ENCODE measurements at places on chromosomes 1 and 21.

GRCh38 chr1:56540467-56540866 is 38.9 kb downstream of the PLPP3 start:
- DNase-seq: no peak

DNA sequence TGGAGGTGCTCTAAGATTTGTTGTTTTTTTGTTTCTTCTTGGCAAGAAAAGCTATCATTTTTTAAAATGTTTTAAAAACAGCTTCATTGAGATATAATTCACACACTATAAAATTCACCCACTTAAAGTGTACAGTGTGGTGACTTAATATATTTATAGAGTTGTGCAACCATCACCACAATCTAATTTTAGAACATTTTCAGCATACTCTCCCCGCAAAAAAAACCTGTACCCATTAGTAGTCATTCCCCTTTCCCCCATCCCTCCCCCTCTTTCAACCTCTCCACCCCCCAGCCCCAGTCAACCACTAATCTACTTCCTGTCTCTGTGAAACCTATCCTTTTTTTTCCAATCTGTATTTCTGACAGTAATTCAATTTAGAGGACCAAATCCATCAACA is 30.6 kb downstream of the ZC3H11B start:
- no peak for DNase-seq

- DNase-seq: no peak
Measured at GRCh38 chr1:12163210-12163609, 3.6 kb upstream of the TNFRSF1B start.

- no peak for DNase-seq
Measured at GRCh38 chr1:186618401-186619170, 61.6 kb downstream of the PTGS2 start.

DNA sequence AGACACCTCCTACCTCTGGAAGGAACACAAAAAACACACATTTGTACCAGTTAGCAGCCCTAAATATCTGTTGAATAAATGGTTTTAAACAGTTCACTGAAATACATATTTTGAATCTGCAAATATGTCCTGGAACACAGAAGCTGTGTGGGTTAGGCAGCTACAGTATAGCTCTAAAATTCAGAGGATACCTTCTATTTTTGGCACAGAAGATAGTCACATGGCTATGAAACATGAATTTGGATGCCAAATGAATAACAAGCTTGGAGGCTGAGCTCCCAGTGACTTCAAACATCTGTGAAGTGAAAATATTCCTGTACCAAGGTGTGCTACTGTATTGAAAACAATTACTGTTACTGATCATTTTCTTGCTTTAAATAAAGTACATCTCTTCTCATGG is 391.5 kb upstream of the ADGRL2 start:
- no peak for DNase-seq

DNA sequence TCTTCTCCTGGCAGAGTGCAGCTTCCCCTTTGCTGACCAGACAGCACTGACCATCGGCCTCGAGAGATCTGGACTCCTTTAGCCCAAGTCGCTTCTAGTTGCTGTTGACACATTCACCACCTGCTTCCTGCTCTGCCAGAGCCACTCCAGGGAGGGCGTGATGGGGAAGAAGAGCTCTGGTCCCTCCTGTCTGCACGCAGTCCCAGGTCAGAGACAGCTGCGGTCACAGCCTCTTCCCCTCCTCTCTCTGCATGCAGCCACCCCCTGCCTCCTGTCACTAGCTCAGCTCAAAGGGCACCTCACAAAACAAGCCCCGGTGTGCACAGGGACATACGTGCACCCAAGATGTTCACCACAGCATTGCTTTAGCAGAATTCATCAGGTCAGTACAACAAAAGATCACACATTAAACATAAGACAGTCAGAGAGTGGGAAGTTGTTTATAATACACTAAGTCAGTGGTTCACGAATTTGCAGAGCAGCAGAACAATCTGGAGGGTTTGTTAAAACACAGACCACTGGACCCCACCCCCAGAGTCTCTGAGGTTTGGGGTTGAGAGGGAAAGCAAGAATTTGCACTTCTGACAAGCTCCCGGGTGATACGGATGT is 132.9 kb downstream of the SYF2 start:
- DNase-seq: peak; percentile 3

GRCh38 chr1:177274687-177275211 is 104.0 kb downstream of the BRINP2 start:
- no peak for DNase-seq

GRCh38 chr1:43947874-43948437 is 1.2 kb downstream of the IPO13 start:
- DNase-seq: no peak

GRCh38 chr1:225772848-225773247 is 4.8 kb upstream of the SRP9 start:
- DNase-seq: no peak

- no peak for DNase-seq
Measured at GRCh38 chr1:215055281-215055935, 27.1 kb upstream of the KCNK2 start.

GRCh38 chr1:153498746-153499145 is 37.0 kb downstream of the S100A6 start:
- no peak for DNase-seq

DNA sequence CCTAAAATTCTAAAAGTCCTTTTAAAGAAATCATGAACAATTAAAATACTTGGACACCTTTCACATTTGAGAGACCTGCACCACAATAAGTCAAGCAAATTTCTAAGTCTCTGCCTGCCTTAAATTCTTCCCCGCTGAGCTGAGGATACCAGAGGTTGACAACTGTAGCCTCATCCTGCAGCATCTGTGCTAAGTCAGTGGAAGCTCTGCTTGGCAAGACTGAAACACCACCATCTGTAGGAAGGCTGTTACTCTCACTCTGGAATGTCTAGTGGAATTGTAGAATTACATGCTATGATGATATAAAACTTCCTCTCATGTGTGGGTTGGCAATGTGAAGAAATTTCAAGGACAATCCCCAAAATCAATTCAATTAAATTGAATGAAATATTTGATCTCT is 1756.5 kb downstream of the NCAM2 start:
- no peak for DNase-seq

DNA sequence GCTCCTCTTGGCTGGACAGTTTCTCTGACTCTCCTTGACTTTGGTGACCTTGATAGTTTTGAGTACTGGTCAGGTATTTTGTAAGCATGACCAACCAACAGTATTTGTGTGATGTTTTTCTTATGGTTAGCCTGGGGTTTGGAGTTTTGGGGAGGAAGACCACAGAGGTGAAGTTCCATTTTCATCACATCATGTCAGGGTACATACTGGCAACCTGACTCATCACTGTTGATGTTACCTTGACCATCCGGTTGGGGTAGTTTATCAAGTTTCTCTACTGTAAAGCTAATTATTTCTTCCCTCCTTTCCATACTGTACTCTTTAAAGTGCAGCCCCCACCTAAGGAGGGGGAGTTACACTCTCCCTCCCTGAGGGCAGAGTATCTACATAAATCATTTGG is 13.4 kb downstream of the OSCP1 start:
- DNase-seq: no peak

DNA sequence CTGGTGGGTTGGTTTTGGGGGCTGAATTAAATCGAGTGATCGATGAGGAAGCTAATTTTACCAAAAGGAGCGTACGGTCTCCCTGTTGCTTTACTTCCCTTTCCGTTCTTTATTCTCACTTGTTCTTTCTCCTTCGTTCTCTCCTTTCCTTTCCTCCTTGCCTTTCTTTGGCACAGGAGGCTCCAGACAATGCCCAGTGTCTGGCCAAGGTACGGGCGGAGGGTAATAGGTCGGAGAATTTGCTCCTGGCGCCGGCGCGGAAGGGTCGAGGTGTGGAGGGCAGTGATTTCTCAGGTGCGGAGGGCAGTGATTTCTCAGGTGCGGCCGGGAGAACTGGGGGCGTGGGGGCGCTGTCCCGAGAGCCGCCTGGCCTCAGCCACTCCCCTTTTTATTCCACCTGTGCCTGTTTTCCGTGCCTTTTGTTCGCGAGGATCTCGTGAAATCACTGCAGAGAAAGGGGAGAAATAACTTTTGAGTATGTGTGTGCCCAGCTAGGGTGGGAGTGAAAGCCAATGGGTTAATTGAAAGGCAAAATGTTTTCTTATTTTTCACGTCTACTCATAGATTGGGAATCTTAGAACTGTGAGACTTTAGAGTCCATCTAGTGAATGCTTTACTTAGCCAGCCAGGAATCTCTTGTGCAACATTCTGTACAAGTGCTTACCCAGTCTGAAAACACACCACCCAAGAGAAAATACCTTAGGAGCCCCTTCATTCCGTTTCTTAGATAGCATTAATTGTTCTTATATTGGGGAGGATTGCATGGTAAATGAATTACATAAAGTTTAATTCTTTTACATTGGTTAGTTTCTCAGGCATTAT is 1.3 kb downstream of the FNBP1L start:
- peak; percentile 25 for DNase-seq

DNA sequence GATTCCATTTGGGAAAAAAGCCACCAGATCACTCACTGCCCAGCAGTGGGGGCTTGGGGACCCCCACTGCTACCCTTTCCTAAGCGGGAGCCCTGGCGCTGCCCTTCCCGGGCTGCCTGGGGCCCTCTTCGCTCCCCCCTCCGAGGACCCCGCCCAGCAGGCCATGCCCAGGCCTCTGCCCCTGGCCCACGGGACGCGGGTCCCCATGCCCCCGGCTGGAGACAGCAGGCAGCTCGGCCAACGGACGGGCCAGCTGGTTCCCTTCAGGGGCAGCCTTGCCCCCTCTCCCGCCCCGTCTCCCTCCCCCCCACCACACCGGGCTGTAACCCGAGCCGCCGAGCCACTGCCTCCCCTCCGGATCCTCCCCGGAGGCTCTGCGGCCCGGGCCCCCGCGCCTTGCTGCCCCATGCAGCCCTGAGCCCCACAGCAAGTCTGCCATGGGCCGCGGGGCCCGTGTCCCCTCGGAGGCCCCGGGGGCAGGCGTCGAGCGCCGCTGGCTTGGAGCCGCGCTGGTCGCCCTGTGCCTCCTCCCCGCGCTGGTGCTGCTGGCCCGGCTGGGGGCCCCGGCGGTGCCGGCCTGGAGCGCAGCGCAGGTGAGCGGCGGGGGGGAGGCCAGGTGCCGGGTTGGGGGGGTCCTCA is at the start of gene MMP23B:
TSS of gene MMP23B (plus strand) at position 392 of the 639 bp plus-strand sequence. CDS start at position 438, 46 bp downstream.
- DNase-seq: no peak

GRCh38 chr1:228004856-228005462 is 1.8 kb upstream of the WNT3A start:
- no peak for DNase-seq

- DNase-seq: no peak
Measured at GRCh38 chr1:36166938-36167905, 11.3 kb downstream of the MAP7D1 start.

GRCh38 chr1:195915826-195916225 is 692.4 kb downstream of the KCNT2 start:
- DNase-seq: no peak

DNA sequence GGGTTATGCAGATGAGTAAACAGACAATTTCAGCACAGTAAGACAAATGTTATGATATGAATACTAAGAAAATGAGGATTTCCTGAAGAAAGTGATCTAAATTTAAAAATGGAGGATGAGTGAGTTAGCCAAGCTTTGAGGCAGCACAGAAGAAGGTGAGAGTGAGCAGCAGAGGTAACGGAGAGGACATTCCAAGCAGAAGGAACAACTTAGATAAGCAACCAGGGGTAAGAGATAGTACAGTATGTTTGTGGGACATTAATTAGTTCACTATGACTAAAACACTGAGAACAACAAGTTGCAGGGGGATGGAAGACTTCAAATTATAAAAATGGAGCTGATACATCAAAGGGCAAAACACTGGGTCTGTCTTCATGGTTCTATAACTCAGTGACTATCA is 22.8 kb downstream of the PRPF38A start:
- no peak for DNase-seq

DNA sequence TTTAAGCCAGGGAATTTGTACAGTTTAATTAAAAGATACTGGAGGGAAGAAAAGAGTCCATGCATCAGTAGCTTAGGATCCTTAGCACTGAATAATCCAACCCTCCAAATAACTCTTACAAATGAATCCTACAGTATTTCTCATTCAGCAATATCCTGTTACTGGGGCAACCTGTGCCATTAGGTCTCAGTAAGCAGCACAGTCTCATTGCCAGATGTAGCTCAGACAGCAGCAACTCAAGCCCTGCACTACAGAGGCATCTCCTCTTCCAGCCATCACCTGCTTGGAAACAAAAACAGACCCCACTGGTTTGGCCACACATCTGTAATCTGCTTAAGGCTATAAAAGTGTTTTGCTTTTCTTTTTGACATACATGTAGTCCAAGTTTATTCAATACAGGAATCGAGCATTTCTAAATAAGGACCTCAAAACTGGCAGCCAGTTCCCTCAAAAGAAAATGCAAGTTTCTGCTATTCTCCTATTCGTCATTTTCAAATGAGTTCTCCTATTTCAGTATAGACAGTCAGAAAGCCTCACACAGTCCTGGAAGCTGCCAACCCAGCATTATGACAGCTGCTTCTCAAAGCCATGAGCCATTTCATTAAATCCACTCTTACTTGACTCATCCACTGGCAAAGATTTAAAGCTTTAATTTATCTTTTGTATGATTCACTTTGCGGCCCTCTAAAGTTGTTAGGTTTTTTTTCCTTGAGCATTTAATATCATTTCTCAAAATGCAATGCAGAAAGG is 129.0 kb downstream of the APP start:
- DNase-seq: no peak

GRCh38 chr1:17098446-17099317 is 20.6 kb downstream of the PADI2 start:
- DNase-seq: no peak

DNA sequence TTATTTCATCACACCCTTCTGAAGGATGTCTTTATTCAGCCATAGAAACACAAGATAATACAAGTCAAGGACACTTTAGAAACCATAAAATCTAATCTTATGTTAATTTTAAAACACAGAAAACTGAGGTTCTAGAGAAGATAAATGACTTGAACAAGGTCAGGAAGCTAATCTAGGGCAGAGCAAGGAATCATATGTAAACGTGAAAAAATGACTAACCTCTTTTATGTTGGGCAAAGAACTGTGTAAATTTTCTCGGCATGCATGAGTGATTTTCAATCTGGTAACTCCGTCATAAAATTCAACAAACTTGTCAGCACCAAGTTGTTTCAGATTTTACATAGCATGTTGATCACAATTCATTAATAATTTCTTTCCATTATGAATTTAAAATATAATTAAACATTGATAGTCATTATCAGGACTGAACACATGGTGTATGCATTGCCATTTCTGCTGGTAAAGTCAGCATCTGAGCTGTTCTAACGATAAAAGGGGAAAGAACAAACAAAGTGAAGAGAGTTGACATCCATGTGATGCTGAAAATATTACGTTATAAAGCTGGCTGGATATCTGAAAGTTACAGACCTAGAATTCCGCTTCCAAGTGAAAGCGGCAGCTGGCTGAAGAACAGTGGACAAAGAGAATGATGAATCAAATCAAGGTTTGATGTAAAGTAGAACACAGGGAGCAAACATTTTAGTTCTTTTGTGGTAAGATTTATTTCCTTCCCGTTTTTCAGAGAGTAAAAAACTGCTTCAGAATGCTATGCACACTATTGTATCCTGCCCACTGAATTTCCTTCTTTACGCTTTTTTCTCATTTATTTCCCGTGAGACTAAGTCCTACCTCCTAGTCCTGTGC is 1037.4 kb upstream of the TMPRSS15 start:
- no peak for DNase-seq

- DNase-seq: no peak
Measured at GRCh38 chr1:54360165-54361005, 45.8 kb downstream of the SSBP3 start.

- DNase-seq: no peak
Measured at GRCh38 chr1:220272841-220273090, 513 bp upstream of the RAB3GAP2 start.

GRCh38 chr1:199404976-199405375 is 622.5 kb upstream of the NR5A2 start:
- no peak for DNase-seq

All from NCI-H2227 treated with DMSO at 0.1 percent for 48 hours (cell line).